ENCODE measurements at places on chromosomes 1 and 21. TPM values are rescaled to one million over a fixed set of nuclear protein-coding genes. Genes with fewer than 3 reads are reported as not detected.

- no peak for DNase-seq
These were observed 265.5 kb upstream of the FMN2 start for GRCh38 chr1:239826211-239826610.

- no peak for DNase-seq
These were observed 53.1 kb downstream of the MEGF6 start for GRCh38 chr1:3558036-3558726.

DNA sequence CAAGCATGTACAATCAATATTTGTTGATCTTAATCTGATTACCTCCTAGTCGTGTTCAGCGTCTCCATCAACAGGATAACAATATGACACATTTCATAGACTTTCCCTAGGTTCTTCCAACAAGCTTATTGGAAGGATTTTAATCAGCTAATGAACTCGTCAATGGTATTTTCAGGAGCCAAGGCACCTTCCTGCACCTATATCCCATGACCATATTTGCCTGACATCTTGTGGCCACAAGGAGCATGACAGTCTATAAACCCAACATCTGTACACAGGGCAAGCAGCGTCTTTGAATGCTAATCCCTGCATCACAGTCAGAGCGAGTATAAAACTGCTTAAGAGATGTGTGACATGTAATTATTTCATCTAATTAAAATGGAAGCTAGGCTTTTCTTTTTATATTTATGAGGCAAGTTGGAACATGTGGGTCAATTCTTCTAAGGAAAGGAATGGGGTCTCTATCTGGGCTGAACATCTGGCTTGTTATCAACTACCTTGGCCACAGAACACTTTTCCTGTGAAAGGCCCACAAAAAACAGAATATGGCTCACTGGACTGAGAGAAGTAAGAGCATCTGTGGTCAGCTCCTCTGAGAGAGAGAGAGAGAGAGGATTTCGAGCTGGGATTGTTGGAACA is 388.8 kb downstream of the NTNG1 start:
- peak; percentile 75 for DNase-seq

MEX3A gene
- polyA plus RNA-seq, result 19.7 TPM

DNA sequence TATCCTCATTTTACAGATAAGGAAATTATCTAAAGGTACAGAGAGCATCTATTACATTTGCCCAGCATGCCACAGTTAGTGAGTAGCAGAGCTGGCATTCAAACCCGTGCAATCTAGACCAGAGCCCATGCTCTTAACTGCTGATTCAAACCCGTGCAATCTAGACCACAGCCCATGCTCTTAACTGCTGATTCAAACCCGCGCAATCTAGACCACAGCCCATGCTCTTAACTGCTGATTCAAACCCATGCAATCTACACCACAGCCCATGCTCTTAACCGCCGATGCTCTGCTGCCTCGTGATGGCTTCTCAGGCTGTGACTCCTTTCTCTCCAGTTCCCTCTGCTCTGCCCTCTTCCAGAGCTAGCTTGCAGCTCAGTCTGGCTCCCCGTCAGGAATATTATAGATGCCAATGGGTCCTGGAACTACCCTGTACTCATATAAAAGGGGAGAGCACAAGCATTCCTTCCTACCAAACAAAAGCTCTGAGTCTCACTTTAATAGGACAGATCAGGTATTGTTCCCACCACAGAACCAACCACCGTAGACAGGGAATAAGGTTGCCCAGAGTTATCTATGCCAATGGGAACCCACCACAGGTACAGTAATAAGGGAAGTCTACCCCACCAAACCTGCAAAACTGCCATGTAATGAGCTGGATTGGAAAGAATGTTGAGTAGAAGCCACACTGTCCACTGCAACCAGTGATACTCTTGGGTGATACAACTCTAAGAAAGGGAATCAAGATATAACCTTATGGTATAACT is 78.4 kb downstream of the SMYD3 start:
- DNase-seq, result peak; percentile 17

TMEM61 gene
- polyA plus RNA-seq, result 3.6 TPM

- DNase-seq, result no peak
These were observed 8.2 kb upstream of the SLC30A1 start for GRCh38 chr1:211587123-211587522.

SAMD13 gene
- polyA plus RNA-seq, result 2.5 TPM
